ENCODE measurements at places on chromosomes 16 and 17. TPM values are rescaled to one million over a fixed set of nuclear protein-coding genes. Genes with fewer than 3 reads are reported as not detected.

Gene KRT9
- total RNA-seq = not detected

Gene KRT32
- not detected for total RNA-seq

Gene GCGR
- 0.09 TPM for total RNA-seq

Gene SLC13A2
- total RNA-seq = not detected

Gene NPIPB13
- 1.8 TPM for total RNA-seq

Gene ADAD2
- total RNA-seq = not detected

Gene ARL5C
- not detected for total RNA-seq

Gene GLYR1
- 42.1 TPM for total RNA-seq

Gene ZNF423
- 1.0 TPM for total RNA-seq

Gene ITGAD
- not detected for total RNA-seq

Gene OTOA
- total RNA-seq = under 0.01 TPM

Gene GP1BA
- total RNA-seq = not detected

Gene PRR11
- 2.4 TPM for total RNA-seq

Gene CBFA2T3
- total RNA-seq = not detected
